ENCODE measurements at places on chromosomes 5 and 9. TPM values are rescaled to one million over a fixed set of nuclear protein-coding genes. Genes with fewer than 3 reads are reported as not detected.

Gene PDCD1LG2
- total RNA-seq, result 16.0 TPM

Gene PAPPA
- 357 TPM for total RNA-seq

Gene GPR21
- 1.4 TPM for total RNA-seq

Gene OSMR
- 145 TPM for total RNA-seq

Gene TAF11L10
- not detected for total RNA-seq

Gene CRAT
- total RNA-seq, result 46.7 TPM

Gene PCDHB14
- 0.29 TPM for total RNA-seq

Gene ROR2
- 43.3 TPM for total RNA-seq

Data from placental pericyte (primary cell).